Renal pelvis (tissue), 12 donors: ENCODE measurements at places on chromosomes 3 and 15. TPM values are rescaled to one million over a fixed set of nuclear protein-coding genes. Genes with fewer than 3 reads are reported as not detected.

ABHD14A gene
- polyA plus RNA-seq, result 31.8 TPM

DPPA2 gene
- 1.3 TPM for polyA plus RNA-seq

SH3BP5 gene
- 51.1 TPM for polyA plus RNA-seq

SI gene
- polyA plus RNA-seq, result 0.05 TPM

GOLGA6B gene
- not detected for polyA plus RNA-seq

PRRT3 gene
- 4.8 TPM for polyA plus RNA-seq

TMEM41A gene
- polyA plus RNA-seq, result 24.9 TPM

ACTR8 gene
- 41.8 TPM for polyA plus RNA-seq

CA12 gene
- polyA plus RNA-seq, result 128 TPM

KCNMB3 gene
- polyA plus RNA-seq, result 7.4 TPM

LRRC28 gene
- 37.0 TPM for polyA plus RNA-seq

GP5 gene
- polyA plus RNA-seq, result 0.61 TPM

DVL3 gene
- 82.1 TPM for polyA plus RNA-seq

GOLGA8T gene
- polyA plus RNA-seq, result not detected

CAND2 gene
- polyA plus RNA-seq, result 9.0 TPM

GPR62 gene
- 0.64 TPM for polyA plus RNA-seq

GHRL gene
- 3.8 TPM for polyA plus RNA-seq

DUOX1 gene
- polyA plus RNA-seq, result 8.5 TPM

IL5RA gene
- polyA plus RNA-seq, result 1.0 TPM

GOLGA8S gene
- 0.95 TPM for polyA plus RNA-seq

USF3 gene
- 20.3 TPM for polyA plus RNA-seq

CPN2 gene
- 0.74 TPM for polyA plus RNA-seq

EPHB1 gene
- polyA plus RNA-seq, result 6.0 TPM

KBTBD13 gene
- polyA plus RNA-seq, result not detected
